ENCODE measurements at places on chromosomes 4 and X. TPM values are rescaled to one million over a fixed set of nuclear protein-coding genes. Genes with fewer than 3 reads are reported as not detected.

Gene KCTD8
- 1.0 TPM for total RNA-seq

DNA sequence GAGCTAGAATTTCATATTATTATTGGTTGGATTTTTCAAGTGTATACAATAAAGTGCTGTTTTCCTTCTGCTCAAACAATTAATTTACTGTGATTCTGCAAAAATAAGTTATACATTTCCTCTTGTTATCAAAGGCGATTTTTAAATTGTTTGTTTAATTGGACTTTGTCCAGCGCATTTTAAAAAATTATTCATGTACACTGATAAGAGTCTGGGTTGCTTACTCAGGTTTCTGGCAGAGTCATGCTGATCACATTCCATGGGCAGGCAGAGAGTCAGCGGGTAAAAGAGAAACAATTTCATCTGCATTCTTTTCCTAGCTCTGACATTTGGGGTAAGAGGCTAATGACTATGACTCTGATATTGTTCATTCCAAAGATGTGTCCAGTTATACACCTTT lies 8.9 kb downstream of the FAT4 start:
- no peak for DNase-seq

DNA sequence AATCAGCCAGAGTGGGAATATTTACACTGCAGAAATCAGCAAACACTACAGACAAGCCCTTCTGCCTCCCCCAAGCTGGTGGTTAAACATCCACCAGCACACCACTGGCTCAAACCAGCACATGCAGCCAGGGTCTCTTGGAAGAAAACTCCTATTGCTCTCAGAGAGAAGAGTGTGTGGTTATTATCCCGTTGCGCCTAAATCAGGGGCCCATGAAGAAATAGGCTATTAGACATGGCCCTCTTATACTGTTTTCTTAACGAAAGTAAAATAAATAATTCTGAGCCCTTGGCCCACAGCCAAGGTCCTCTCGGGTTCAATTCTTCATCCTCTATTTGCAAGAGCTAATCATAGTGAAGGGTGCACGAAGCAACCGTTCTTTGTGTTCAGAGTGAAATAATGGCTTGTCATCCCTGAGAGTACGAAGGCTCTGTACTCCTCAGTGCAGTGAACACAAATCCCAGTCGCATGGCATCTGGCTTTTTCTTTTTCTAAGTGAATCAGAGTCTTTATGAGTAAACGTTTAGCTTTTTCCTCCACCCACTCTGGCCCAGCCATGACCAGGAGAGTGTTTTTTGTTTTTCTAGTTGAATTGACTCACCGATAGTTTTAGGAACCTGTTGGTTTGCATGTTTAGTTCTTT lies 33.4 kb upstream of the RBM47 start:
- no peak for DNase-seq

DNA sequence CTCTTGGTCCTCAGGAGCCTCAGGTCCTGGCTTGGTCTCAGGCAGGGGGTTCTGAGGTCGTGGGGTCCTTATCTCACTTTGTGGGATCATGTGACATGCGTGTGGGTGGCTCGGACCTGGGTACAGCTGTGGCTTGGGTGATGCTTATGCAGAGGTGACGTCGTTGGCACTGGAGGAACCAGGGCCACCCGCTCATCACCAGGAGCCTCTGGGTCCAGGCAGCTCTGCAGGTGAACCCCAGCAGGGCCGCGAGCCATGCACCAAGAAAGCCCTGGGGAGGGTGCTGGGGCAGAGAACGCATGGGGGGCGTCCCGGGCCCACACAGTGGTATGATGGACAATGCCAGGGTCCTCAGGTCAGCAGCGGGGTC lies 8.7 kb downstream of the ATP5ME start:
- no peak for DNase-seq

All from right atrium auricular region (tissue), 2 donors.